ENCODE measurements at places on chromosomes 7 and 10.

GRCh38 chr10:13349463-13350274 is 1.6 kb upstream of the SEPHS1 start:
- no peak for DNase-seq

DNA sequence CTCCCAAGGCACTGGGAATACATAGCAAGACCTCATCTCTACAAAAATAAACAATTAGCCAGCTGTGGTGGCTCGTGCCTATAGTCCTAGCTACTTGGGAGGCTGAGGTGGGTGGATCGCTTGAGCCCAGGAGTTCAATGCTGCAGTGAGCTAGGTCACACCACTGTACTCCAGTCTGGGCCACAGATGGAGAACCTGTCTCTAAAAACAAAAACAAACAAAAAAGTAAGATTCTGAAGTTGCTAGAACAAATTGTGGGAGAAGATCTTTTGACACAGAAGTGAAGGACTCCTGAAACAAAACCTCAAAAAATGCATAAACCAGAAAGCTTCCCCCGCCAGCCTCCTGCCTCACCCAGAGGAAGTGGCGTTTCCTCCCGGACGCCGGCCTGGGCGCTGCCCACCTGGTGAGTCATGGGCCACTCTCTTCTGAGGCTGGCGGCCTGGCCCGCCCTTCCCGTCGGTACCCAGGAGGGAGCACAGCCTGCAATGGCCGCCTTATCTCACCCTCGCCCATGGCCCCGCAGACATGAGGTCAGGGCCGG is 25.4 kb upstream of the ELN start:
- peak; percentile 54 for DNase-seq

DNA sequence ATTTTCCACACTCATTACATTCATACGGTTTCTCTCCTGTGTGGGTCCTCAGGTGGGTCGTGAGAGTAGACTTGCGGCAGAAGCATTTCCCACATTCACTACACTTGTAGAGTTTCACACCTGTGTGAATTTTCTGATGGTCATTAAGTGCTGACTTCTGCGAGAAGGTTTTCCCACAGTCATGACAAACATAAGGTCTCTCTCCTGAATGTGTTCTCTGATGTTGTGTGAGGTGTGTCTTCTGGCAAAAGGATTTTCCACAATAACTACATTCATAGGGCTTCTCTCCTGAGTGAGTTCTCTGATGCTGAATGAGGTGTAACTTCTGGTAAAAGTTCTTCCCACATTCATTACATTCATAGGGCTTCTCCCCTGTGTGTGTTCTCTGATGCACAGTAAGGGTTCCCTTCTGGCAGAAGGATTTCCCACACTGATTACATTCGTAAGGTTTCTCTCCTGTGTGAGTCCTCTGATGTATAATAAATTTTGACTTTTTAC is 15.1 kb downstream of the ZNF12 start:
- no peak for DNase-seq

DNA sequence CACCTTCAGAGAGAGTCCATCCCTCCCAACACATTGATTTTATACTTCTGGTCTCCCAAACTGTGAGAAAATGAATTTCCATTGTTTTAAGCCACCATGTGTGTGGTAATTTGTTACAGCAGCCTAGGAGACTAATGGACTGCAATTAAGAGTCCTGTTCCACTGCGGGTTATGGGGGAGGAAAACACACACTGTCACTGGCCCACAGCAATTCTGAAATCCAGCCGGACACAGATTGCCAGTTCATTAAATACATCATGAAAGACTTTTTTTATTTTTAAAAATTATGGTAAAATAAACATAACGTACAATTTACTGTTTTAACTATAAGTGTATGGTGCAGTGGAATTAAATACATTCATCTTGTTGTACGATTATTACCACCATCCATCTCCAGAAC is 193.4 kb upstream of the GRB10 start:
- no peak for DNase-seq

DNA sequence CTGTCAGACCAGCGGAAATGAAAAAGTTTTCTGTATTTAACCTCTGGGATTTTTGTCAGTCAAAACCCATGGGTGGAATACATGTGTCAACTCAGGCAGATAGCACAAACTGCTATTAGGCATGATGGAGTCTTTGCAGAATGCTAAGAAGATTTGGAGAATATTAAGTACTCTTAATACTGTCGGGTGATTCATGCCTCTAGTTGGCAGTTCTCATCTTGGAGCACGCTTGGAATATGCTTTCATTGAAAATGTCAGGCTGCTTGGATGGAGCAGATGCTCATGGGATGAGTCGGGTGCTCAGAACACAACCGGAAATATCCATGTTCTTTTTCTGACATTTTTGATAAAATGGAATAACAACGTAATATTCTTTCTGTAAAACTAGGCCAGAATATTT is 27.6 kb upstream of the PRKG1 start:
- no peak for DNase-seq

DNA sequence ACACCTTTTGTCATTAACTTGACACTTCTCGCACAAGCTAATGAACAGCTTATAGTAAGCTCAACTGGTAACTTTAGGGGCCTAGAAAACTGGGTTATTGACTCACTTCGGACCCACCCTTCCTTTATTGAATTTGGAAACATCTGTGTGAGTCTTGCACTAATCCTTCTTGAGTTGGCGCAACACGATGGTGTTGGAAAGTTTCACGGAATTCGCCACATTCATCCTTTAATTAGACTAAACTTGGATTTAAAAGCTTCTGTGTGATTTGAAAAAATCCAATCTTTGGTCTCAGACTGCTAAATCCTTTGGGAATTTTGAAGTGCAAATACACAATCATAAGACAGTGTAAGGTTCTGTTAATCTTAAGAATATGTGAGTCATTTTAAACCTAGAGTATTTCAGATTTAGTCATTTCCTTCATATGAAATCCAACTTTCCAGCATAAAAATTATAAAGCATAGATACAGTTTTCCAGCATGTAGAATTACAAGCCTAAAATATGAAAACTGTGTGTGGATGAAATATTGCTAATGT is 15.1 kb downstream of the FZD8 start:
- no peak for DNase-seq

DNA sequence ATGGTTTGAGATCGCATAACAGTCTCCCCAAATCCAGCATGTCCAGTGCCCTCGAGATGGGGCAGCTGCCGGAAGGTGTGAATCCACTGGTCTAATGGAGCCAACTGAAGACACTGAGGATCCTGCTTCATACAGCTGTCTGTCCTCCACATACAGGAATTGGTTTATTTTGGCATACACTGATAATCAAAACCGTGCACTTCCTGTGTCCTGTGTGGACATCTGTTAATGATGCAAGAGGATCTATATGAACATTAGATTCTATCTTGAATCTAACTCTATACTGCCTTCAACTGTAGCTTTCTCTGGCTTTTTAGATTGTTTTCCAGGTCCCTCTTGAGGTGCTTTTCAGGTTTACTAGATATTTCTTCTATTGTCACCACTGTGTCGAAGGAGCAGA is 3.0 kb upstream of the JAZF1 start:
- no peak for DNase-seq
